M059J (cell line): ENCODE measurements at places on chromosomes 5 and 9. TPM values are rescaled to one million over a fixed set of nuclear protein-coding genes. Genes with fewer than 3 reads are reported as not detected.

Gene ZNF367
- total RNA-seq: 18.5 and 28.3 TPM in 2 replicates

Gene FAM200C
- total RNA-seq: 9.7 and 11.3 TPM in 2 replicates

Gene RMRP
- total RNA-seq: 4,274 and 18,093 TPM in 2 replicates

DNA sequence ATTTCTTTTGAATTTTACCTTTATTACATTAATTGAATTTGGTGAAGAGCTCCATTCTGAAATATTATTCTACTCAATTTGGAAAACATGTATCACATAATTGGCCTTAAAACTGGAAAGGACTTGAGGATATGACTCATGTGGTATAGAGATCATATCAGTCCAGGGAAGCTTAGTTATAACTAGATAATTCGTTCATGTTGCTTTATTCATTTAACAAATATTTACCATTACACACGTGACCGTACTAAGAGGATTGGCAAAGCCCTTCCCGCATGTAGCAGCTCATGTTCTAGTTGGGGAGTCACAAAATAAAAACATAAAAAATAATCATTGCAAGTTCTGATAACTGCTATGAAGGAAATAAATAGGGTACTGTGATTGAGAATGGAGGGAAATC, 1816.5 kb downstream of the MAT2B start:
- DNase-seq: peak; percentile 50

DNA sequence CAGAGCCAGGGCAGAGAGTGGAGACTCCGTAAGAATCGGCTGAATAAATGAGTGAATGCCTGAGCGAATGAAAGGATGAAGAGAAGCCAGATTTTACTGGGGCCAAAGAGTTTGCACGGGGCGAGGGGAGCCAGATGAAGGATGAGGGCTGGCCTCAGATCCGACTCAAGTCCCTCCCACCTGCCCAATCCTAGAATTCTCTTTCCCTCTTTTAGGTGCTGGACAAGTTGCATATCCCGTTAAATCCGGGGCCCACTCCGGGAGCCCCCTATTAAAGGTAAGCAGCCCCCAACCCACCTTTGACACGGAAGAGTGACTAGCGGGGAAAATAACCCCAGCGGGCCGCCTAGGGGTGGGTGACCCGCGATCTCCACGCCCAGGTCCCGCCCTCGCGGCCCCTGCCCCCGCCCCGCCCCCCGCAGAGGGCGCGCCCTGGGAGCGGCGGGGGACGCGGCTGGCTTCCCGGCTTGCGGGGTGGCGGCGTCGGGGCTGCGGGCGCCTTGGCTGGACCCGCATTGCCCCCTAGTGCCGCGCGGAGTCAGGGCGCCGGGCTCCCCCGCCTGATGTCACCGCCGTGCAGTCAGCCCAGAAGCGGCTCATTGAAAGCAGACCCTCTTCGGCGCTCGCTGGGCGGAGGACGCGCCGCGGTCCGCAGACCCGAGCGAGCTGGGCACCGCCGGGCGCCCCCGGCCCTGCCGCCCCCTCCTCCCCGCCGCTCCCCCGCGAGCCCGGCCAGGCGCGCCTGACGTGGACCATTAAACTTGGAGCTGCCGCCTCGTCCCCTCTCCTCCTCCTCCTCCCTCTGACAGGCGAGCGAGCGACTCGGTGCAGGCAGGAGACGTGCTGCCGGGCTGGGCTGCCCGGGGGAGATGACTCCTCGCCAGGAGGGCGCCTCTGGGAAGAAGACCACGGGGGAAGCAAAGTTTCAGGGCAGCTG, at the start of gene ADRA1B:
TSS of gene ADRA1B (plus strand) at position 579 of the 937 bp plus-strand sequence. CDS start 424 bp downstream, outside the sequence.
- peak; percentile 63 for DNase-seq

DNA sequence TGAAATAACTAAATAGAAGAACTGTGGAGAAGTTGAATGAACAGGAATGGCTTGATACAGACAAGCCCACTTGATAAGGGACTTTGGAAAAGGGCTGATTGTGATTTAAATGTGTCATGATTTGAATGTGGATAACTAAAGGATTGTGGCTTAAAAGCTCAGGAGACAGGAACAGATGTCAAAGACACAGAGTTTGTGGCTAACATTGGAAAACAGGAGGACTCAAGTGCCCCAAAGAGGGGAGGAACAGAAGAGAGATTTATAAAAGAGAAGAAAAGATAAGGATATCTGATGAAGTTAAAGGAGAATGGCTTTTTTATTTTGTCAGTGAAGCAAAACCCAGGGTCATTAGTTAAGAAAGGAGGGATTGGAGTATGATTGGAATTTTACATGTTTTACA, 124.2 kb upstream of the TRPM3 start:
- DNase-seq: no peak

DNA sequence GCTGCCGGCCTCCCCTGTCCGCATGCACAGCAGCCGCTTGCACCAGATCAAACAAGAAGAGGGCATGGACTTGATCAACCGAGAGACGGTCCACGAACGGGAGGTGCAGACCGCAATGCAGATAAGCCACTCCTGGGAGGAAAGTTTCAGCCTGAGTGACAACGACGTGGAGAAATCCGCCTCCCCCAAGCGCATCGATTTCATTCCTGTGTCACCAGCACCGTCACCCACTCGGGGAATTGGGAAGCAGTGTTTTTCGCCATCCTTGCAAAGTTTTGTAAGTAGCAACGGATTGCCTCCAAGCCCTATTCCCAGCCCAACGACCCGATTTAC, 75.3 kb downstream of the PIP5K1B start:
- no peak for DNase-seq

- DNase-seq: no peak
These were observed 42.1 kb downstream of the UBQLN1 start for GRCh38 chr9:83665580-83666200.
